Vagina (tissue), 2 donors: ENCODE measurements at places on chromosomes 12 and 14.
A peak's percentile ranks its signal among the peaks of the same experiment; 100 is the strongest.

DNA sequence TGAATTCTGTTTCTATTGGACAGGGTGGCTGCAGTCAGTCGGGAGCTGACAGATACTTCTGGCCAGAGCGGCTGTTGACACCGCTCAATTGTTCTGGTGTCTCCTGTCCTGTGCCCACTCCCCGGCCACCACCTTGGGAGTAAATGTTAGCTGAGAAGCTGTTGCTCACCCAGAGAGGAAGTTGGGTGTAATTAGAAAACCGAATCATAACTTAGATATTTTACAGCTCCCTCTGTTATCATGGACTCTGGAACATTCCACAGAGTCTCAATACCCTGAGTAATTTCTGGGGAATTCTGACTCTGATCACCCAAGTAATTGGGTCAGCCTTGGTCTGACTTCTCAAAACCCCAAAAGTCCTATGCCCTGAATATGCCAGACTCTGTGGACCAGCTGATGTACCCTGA is 58.3 kb upstream of the RFLNA start:
- no peak for DNase-seq

- peak; percentile 52 for DNase-seq
Measured at GRCh38 chr14:100469632-100470522, 117.3 kb downstream of the BEGAIN start.

GRCh38 chr12:131140069-131140435 is 186.3 kb downstream of the ADGRD1 start:
- DNase-seq = no peak

GRCh38 chr12:41074473-41074769 is 113.7 kb upstream of the PDZRN4 start:
- no peak for DNase-seq

- DNase-seq = no peak
Measured at GRCh38 chr12:32609966-32610365, 69.1 kb upstream of the DNM1L start.

DNA sequence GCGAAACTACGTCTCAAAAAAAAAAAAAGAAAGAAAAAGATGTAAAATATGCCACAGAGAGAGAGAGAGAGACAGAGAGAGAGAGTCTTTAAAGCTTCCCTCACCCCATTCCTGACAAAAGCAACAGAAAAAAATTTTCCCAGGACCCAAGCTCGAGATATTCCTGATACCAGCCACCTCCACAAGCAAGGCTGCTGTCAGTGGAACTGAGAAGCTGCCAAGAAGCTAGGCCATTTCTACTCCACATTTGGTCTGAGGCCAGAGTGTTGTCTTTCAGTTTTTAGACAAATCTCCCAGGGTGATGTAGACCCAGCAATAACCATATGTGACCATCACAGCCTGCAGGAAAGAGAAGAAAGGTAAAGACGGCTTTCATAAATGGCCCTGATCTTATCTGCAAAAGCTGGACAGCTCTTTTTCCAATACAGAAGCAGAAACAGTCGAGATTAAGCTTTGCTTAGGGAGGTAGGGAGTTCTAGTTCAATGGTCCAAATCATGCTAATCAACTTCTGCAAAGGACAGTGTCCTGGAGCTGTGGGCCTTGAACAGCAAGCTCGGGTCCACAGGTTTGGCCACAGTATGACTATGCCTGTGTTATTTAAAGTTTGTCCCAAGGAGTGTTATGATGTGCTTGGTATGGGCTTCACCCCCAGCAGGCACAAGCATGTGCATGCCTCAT is 130.3 kb upstream of the NUDT4 start:
- DNase-seq = no peak

GRCh38 chr12:102441077-102441596 is 39.2 kb downstream of the IGF1 start:
- DNase-seq = no peak

- DNase-seq = no peak
Measured at GRCh38 chr12:132185705-132186104, 41.4 kb downstream of the NOC4L start.

DNA sequence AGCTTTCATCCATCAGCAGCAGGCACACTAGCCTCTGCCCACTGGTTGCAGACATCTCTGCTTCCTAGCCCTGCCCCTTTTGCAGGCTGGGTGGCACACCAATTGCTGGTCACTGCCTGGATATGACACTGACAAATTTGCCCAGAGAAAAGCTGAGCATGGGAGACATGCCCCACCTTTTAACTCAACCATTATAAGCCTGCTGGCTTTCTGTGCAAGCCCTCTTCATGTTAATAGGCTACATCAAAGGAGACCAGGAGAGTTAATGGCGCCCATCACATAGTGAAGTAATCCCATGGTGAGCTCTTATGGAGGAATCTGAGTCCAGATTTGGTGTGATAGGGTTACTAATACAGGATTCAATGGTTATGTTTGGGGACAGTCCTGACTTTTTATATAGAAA is 139.2 kb downstream of the KICS2 start:
- no peak for DNase-seq

DNA sequence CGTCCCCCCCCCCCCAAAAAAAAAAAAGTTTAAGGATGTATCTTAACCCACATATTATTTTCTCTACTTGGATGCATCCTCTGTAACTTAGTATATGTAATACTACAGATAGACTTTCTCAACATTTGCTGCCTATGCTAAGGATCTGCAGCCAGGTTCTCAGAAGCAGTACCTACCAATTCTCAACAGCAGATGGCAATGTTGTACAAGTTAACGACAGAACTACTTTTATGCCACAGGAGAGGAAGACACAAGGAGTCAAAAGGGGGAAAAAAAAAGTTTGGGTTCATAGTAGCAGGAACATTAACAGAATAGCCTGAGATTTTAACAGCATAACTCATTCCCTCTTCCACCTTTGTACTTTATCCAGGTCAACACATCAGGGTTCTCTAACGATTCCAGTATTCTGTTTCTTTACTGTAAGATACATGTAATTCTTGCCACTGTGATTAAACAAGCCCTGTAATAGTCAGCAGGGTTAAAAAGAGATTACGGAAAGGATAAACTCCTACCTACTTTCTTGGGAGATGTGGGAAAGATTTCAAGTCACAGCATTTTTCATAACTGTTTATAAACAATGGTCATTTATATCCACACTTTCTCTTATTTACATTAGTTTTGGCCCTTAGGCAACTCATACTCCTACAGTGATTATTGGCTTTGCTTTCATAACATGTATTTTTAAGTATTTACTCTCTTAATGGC is 5.7 kb upstream of the NEK9 start:
- DNase-seq = no peak
